A549 treated with CpdA at 1 μM for 4 hours (cell line): ENCODE measurements at places on chromosomes 4 and X. TPM values are rescaled to one million over a fixed set of nuclear protein-coding genes. Genes with fewer than 3 reads are reported as not detected.

Gene GPR143
- total RNA-seq: 0.09 to 0.13 TPM (median 0.09 TPM) in 3 of 5 replicates, not detected in the others

Gene FTSJ1
- total RNA-seq: 68.5 to 74.7 TPM (median 70.1 TPM) in 5 replicates

Gene TMEM31
- total RNA-seq: 0.08 to 0.27 TPM in 2 of 5 replicates, not detected in the others

Gene TGIF2LX
- not detected in 5 replicates for total RNA-seq
